ENCODE measurements at places on chromosomes 16 and 17.

GRCh38 chr17:17987901-17988300, 15.2 kb downstream of the DRC3 start:
- no peak for DNase-seq

DNA sequence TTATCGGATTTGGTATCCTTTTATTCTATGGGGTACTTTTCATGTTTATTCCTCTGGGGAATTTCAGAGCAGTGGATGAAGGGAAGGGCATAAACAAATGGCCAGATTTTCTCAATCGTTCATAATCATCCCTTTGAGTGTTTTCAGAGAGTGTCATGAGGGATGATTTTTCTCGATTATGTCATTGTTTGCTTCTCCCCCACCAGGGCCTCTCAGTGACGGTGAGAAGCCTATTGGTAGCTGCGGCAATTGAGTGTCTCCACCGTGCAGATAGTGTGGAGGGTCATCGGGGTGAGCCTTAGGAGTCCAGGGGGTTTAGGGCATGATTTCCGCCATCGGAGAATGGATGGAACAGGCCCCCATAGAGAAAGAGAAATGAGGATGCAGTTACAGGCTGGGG, 57.2 kb downstream of the USP43 start:
- no peak for DNase-seq

DNA sequence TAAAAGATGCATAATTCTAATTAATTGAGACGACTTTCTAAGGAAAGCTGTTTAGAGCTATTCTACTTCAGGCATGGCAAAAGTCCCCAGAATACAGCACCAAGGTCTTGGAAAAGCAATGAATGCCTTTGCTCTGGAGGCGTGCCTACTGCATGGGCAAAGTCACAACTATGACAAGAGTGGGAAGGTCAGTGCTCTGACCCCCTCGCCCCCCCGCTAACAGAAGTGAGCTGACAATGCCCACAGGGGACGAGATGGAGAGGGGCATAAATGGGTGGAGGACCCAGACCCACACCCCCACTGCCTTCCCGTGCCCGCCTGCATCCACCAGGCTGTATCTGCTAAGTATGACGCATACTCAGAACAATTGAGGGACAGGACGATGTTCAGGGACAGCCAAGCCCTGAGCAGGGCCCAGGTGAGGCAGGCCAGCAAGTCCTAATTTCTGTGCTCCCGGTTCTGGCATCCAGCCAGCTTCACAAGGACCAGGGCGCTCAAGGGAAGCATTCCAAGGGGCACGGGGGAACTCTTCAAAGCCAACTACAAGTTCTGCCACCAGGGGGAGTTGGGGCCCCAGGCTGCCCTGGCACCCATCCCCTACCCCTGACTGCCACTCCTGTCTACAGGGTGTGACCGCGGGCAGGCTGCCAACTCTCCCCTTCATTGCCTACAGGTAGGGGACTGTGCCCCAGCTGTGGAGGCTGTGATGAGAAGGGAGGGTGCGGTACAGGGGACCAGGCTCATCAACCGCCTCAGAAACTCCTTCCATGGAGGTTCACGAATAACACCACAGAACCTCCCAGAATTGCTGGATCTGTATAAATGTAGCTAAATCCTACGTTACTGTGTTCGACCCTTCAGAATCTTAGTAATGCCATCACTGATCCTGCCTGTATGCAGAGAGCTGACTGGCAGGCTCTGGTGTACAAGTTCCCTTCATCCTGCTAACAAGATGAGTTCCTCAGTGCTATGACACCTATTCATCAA, 20.8 kb downstream of the NPRL3 start:
- peak; percentile 57 for DNase-seq

DNA sequence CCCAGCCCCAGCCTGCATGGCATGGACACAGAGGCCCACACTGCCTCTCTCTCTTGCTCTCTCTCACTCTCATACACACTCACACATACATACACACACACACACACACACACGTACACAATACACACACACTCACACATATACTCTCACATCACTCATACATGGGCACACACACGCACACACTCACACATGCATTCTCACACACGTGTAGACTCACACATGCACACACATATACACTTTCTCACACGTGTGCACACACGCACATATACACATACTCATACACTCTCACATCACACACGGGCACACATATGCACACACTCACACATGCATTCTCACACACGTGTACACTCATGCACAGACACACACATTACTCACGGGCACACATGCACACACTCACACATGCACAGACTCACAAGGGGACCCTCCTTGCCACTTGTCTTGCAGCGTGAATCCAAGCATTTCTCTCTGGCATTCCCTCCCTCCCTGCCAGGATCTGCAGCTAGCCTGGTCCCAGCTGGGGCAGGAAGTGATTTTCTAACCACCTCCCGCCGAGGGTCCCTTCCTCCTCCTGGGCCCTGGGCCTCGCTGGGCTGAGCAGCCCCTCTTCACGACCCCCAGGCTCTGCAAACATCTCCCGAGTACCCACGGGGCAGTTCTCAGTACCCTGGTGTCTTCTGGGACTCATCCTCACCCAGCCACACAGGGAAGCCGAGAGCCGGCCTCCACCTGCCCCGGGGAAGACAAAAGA, 37.5 kb downstream of the IL21R start:
- no peak for DNase-seq

GRCh38 chr16:75074920-75075687, 41.5 kb downstream of the LDHD start:
- peak; percentile 59 for DNase-seq

GRCh38 chr17:2758870-2759269, 9.4 kb upstream of the CCDC92B start:
- DNase-seq: no peak

- DNase-seq: no peak
Measured at GRCh38 chr17:15006421-15007128, 258.6 kb downstream of the PMP22 start.

DNA sequence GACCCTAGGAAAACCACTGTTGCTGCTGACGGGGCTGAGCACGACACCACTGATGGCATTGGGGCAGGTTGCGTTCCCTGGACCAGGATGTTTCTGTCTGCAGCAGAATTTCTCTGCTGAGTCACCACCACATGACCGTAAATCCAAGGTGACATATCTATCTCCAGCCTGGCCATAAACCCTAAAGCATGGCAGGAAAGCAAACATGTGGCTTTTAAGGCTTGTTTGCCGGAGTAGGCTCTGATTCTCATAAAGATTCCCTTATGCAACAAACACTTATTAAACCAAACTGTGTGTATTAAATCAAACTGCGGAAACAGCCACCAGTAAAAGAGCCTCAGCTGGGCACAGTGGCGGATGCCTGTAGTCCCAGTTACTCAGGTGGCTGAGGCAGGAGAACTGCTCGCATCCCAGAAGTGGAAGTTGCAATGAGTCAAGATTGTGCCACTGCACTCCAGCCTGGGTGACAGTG, 17.3 kb downstream of the MPHOSPH6 start:
- DNase-seq: no peak

GRCh38 chr17:2025622-2026309, 632 bp upstream of the RTN4RL1 start:
- peak; percentile 81 for DNase-seq

- DNase-seq: peak; percentile 45
Measured at GRCh38 chr16:57801809-57802340, 416 bp downstream of the KIFC3 start.

GRCh38 chr17:17872547-17873345, 36.0 kb upstream of the SREBF1 start:
- no peak for DNase-seq

GRCh38 chr17:44053125-44053872, 13.2 kb downstream of the LSM12 start:
- no peak for DNase-seq

DNA sequence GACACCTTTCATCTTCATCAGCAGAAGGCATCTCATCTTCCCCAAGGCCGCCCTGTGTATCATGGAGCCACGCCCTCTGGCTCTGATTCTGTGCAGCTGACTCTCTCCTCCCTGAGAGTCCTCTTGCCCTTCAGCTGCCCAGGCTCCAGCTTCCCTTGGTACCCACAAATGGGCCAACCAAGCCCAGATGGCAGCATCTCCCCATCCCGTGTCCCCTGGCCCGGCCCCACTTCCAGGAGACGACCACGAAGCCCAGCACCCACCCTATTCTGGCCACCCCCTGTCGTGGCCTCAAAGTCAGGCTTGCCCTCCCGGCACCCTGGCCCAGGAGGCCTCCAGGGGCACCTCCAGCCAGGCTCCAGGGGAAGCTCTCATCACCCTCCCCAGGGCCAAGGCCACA, 31.3 kb upstream of the KSR1 start:
- no peak for DNase-seq

GRCh38 chr16:80233097-80233835, 307.5 kb upstream of the DYNLRB2 start:
- DNase-seq: peak; percentile 5

- no peak for DNase-seq
Measured at GRCh38 chr16:31219154-31219741, 2.3 kb upstream of the PYDC1 start.

DNA sequence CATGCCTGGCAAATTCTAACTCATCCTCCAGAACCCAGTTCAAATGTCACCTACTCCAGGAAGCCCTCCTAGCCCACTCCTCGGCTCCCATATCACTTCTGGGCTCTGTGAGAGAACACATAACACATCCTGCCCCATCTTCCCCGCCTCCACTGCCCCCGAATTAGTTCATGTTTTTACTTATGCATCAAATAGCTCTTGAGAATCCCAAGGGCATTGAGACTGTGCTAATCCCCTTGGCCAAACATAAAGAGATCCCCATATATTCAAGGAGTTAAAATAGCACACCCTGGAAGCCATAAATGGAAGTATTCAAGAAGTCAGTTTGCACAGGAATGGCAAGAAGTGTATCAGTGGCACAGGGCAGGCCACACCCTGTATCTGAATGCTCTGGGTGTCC, 2.0 kb upstream of the CREBBP start:
- DNase-seq: no peak

- DNase-seq: no peak
Measured at GRCh38 chr17:73942703-73943415, 260.6 kb upstream of the RPL38 start.

DNA sequence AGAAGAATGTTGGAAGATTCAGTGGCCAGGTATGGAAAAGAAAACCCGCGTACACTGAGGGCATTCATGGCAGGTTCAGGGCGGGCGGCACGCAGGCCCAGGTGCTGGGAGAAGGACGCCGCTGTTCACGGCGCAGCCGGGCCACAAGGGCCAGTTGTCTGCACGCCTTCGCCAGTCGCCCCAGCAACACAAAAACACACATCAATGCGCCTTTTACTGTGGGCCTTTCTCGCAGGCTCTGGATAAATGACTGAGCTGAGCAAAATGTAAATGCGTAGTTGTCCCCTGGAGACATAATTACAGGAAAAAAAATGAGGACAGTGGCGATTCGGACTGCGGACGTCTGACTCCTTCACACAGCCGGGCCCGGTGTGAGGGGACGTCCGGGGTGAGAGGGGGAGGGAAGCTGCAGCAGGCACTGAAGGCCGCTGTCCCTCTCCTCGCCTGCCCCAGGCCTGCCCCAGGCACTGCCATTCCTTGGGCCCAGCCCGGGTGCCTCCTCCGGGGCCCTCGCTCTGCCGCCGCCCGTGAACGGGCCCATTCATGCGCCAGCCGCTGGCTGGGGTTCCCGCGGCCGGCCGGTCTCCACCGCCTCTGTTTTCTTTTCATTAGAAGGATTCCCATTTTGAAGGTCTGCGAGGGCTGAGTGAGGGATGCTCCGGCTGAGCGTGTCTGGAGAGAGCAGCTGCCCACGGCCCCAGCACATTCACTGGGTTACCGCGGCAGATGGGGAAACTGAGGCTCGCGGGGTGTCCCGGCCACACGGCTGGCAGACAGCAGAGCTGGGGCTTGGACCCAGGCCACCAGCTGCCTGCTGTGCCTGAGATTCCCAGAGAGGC, 6.5 kb upstream of the ZNF469 start:
- no peak for DNase-seq

- DNase-seq: no peak
Measured at GRCh38 chr16:86485746-86486145, 24.6 kb upstream of the FOXF1 start.

DNA sequence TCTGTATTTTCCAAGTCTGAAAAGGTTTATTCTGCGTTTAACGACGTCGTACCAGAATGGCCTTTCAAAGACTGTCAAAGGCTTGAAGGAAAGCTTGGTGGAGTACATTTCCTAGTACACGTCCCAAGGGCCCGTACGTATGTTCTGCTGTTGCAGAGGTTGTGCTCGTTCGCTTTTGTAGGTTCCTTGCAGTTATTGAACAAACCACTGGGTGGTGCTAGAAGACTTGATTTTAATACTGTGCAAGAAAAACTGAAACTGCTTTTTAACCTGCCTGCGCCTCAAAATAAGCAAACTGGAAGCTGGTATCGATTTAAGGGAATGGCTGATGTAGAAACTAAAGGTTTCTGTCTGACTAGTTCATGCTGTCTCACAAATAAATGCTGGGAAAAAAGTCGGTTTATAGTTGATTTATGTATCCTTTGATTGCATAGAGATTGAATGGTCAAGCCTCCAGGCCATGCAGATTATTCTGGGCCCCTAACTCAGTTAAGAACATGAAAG, 54.6 kb downstream of the USP10 start:
- peak; percentile 69 for DNase-seq

DNA sequence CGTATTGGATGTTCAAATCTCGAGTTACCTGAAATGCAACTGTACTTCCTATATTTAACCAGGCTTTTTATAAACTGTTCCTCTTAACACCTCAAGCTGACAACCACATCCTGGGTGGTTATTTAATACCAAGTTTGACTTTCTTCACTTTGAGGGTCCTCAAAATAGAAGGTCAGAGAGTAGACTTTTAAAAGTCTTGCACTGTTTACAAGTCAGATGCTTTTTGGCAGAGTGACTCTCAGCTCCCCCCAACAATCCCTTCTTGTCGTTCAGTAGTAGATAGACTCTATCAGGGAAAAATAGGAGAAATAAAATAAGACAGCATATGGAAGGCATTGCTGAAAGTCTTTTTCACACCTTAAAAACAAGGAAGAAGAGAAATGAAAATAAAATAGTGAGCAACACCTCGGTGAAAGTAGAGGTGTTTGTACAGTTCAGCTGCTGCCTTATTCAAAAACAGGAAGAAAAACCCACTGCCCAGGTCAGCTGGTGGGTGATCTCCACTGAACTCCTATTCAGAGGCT, 650.4 kb downstream of the WWOX start:
- no peak for DNase-seq
